ENCODE measurements at places on chromosomes 4 and X.

DNA sequence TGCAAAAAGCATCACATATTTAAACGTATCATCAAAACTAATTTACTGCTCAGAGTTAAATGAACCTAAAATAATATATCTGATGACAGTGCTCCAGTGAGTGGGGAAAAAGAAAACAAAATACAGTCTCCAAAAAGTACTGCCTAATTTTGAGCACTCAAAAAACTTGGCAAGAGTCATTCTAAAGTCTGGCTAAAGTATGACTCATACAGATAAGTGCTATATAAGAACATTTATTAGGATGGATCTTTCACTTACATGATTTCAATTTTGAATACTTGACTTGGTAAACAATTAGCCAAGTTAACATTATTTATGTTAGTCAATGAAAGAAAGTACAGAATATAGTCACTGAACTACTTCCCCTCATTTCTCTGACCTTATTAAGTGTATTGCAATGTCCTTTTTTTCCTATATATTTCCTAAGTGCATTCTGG, 27.2 kb downstream of the FBXO8 start:
- no peak for DNase-seq

- no peak for DNase-seq
These were observed 30.2 kb downstream of the CLDN2 start for GRCh38 chrX:106950381-106950780.

- DNase-seq: no peak
These were observed 137.9 kb downstream of the GRIA2 start for GRCh38 chr4:157358439-157358838.

DNA sequence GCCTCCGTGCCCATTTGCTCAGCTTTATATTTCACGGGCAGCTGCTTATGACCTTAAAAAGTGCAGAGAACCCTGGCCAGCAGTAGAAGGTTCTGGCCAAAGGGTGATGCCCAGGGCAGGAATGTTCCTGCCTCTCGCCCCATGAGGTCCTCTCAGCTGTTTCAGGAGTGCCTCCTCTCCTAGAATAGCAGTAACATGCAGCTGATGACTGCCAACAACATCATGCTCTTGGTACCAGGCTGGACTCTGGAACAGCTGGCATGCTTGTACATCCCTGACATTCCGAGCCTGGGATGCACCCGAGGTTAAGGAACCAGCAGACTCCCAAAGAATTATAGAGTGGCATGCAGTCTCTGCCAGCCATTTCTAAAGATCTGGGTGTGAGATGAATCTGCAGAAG, 11.7 kb upstream of the TENM3 start:
- DNase-seq: no peak

GRCh38 chr4:60619531-60620305, 580.4 kb upstream of the ADGRL3 start:
- no peak for DNase-seq

DNA sequence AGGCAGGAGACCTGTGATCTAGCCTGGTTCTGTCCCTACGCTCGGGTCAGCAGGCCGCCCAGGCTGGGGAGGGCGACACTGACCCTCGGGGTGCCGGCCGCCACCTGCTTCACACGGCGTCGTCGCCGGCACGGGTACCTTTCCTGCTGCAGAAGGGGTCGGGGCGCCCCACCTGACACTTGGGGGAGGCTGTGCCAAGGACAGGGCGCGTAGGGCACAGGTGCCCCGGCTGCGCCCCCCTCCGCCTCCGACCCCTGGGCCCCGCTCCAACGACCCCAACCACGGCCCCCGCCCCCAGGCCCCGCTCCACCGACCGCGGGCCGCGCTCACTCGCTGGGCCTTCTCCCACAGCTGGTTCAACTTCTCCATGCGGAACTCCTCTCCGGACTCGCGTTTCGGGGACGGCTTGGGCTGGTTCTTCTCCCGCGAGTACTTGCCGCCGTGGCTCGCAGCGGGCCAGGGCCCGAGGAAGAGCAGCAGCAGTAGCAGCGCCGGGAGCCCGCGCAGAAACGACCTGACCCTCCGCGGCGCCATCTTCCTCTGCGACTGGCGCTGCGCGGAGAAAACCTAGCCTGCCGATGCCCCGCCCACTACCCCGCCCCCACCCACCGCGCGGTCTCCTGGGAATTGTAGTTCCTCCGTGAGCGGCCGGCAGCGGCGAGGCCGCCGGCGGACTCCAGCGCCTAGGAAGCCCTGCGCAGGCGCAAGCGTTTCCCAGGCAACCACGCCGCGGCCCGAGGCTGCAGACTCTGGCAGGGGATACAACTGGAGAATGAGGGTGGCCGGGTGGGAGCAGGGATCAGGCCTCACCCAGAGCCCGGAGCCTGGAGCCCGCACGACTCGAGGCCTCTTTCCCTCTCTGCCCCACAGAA, at the start of gene LRPAP1:
TSS of gene LRPAP1 (minus strand) at position 544 of the 872 bp plus-strand sequence. CDS start at position 534, 10 bp downstream.
- peak; percentile 95 for DNase-seq

GRCh38 chrX:149221230-149221629, 283.9 kb downstream of the IDS start:
- no peak for DNase-seq

DNA sequence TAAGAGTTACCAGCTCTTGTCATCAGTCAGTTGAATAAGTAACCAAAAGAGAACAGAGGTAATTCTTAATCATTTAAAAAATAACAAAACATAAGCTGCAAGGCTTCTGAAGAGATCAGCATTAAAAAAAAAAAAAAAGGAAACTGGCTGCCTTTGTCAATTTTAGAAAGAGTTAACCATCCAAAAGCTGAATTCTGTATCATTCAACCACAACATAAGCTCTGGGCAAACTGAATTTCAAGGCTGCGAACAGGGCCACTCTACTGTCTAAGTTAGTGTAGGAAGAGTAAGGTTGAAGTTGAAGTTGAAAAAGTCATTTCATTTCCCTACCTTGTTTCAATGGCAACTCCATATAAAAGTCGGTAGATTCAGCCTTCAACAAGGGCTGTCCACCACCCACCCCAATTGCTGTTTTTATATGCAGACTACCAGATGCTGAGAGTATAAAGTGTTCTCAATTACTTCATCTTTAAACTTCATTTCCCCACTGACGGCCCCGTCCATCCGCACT, 1.1 kb upstream of the LIN54 start:
- no peak for DNase-seq

GRCh38 chr4:66949419-66949818, 595.9 kb downstream of the CENPC start:
- DNase-seq: no peak

DNA sequence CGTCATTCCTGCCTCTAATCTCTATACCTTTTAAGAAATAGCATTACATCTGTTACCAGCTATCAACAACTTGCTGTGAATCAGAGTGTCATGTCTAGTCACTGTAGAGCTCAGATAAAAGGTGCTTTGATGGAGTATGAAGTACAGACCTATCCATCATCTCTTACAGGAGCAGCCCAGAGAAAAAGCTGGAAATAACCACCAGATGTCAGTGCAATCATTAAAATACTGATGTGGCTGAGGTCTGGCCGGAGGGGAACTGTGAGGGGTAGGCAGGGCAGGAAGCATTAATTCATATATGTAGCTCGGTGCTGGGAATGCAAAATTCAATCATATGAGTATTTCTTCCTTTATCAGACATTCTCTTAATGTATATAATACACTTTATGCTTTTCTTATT, 100.6 kb downstream of the AKAP4 start:
- no peak for DNase-seq

DNA sequence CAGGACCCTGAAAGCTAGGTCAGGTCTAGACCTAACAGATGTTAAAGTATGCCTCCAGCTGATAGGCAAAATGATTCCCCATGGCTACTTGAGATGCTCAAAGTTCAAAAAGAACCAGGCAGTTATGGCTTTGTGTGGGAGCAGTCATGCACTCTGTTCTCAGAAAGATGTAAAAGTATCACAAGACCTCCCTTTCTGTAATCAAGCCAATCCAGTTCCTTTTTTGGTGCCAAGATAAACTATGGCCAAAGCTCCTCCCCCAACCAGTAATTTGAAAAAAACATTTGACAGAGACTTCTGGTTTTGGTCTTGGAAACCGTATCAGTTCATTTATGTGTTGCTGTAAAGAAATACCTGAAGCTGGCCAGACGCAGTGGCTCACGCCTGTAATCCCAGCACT, 340.9 kb downstream of the CHIC1 start:
- DNase-seq: no peak

DNA sequence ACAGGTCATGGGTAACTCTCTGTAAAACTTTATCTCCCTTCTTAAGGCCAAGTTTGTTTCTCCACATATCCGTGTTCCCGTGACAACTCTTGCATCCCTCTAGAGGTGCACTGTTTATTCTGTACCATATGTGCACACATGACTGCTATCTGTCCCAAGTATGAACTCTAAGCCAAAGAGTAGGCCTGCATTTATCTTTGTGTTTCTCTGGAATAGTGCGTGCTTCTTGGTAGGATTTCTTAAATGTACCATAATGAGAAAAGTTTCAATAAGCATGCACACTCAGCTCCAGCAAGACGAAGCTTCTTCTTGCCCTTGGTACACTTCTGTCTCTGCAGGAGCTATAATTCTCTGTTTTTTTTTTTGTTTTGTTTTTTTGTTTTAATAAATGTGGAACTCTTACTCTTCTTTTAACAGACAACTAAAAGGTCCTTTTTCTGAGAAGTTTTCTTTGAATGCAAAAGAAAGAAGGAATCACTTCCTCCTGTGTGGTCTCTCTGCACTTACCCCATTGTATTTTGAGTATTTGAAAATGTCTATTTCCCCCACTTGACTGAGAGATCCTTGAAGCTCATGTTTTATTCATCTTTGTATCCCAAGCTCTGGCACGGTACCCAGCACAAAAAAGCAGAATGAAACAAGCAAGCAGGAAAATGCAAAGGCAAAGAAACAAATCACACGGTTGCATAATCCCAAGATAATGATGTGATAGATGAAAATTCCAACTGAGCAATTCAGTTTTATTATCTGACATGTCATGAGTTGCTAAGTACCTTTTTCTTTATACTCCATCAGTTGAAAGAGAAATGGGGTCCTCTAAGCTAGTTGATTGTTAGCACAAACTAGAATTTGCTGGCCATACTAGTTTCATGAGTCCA, 521.9 kb upstream of the BOD1L1 start:
- no peak for DNase-seq

- no peak for DNase-seq
These were observed 1090.7 kb downstream of the FAT4 start for GRCh38 chr4:126405369-126405982.

- DNase-seq: no peak
These were observed 175.6 kb upstream of the NRK start for GRCh38 chrX:105646592-105647372.

GRCh38 chrX:31350808-31351074, 278.9 kb upstream of the FTHL17 start:
- no peak for DNase-seq
